ENCODE measurements at places on chromosomes 4 and X. TPM values are rescaled to one million over a fixed set of nuclear protein-coding genes. Genes with fewer than 3 reads are reported as not detected.

The TBC1D8B gene
- not detected for polyA plus RNA-seq

The SPACA5 gene
- polyA plus RNA-seq, result not detected

The PARM1 gene
- polyA plus RNA-seq, result 0.22 TPM

DNA sequence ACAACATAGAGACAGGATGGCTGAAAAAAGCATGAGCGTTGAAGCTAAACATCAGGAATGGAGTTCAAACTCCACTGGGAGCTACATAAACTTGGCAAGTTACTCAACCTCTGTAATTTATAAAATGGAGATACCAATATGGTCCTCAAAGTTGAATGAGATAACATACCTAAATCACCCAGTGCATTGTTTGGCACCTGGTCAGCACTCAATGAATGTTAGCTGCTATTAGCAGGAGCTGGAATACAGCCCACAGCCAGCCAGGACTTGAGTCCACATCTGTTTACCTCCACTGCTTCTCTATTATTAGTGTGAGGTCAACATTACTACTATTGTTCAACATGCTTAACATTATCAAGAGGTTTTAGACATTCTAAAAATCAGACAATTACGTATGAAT lies 97.9 kb downstream of the NR3C2 start:
- H3K4me3 ChIP-seq, result no peak overlapping the region
- no peaks in the 10 kb centered on the region for H3K36me3 ChIP-seq
- H3K27ac ChIP-seq, result no peak overlapping the region
- H3K4me1 ChIP-seq, result no peaks in the 10 kb centered on the region
- H3K27me3 ChIP-seq, result no peaks in the 10 kb centered on the region
- DNase-seq, result no peak

DNA sequence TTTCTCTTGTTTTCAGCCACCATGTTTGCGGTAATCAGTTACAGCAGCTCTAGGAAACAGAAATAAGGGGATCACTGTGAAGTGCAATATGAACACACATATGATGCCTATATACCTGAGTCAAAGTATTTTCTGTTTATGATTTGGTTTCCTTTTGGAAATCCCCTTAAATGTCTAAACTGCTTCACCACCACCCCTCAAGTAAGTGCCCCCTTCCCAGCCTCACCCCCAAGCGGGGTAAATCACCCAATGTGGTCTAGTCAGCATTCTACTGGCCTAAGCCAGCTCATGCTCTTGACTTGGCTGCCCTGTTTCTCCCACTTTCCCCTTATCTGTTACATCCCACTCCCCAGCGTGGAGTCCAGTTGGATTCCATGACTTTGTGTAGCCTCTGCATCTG lies 176.5 kb downstream of the QDPR start:
- H3K27me3 ChIP-seq, result peaks cover 2% of the 10 kb centered on the region
- no peak overlapping the region for H3K27ac ChIP-seq
- H3K4me3 ChIP-seq, result no peak overlapping the region
- H3K4me1 ChIP-seq, result peaks cover 9% of the 10 kb centered on the region
- no peak for DNase-seq
- H3K36me3 ChIP-seq, result no peaks in the 10 kb centered on the region

- no peaks in the 10 kb centered on the region for H3K36me3 ChIP-seq
These were observed 1115.4 kb downstream of the STPG2 start for GRCh38 chr4:97027728-97028410.

DNA sequence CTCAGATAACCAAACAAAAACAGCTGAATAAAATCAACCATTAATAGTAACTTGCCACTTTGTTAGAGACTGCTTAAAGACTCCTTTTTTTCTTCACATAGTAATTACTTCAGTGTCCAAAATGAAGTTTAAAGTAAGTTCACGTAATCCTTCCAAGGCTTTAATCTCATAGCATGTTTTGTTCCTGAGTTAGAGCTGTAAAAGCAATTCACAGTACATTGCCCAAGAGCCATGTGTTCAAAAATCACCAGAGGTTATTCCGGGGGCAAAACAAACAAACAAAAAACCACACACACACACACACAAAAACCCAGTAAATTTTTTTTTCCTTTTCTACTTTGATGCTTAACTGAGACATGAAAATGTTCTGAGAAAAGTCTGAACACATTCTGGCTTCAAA lies 6.1 kb downstream of the GPR82 start:
- no peaks in the 10 kb centered on the region for H3K4me1 ChIP-seq
- no peak overlapping the region for H3K4me3 ChIP-seq
- H3K27ac ChIP-seq, result no peak overlapping the region
- peaks cover 5% of the 10 kb centered on the region for H3K36me3 ChIP-seq

- H3K27me3 ChIP-seq, result peaks cover 4% of the 10 kb centered on the region
- no peaks in the 10 kb centered on the region for H3K4me1 ChIP-seq
- DNase-seq, result no peak
- no peak overlapping the region for H3K27ac ChIP-seq
- H3K4me3 ChIP-seq, result no peak overlapping the region
- no peaks in the 10 kb centered on the region for H3K36me3 ChIP-seq
These were observed 325.2 kb downstream of the CAMK2D start for GRCh38 chr4:113436360-113436759.

All from CD4-positive, CD25-positive, alpha-beta regulatory T cell (primary cell).